Right lung (tissue), 10 donors: ENCODE measurements at places on chromosomes 6 and 20.

- DNase-seq, result no peak
Observed at GRCh38 chr20:47156301-47157137, 200.0 kb downstream of the ZMYND8 start.

- DNase-seq, result no peak
Observed at GRCh38 chr6:7425808-7426190, 36.2 kb downstream of the RIOK1 start.

DNA sequence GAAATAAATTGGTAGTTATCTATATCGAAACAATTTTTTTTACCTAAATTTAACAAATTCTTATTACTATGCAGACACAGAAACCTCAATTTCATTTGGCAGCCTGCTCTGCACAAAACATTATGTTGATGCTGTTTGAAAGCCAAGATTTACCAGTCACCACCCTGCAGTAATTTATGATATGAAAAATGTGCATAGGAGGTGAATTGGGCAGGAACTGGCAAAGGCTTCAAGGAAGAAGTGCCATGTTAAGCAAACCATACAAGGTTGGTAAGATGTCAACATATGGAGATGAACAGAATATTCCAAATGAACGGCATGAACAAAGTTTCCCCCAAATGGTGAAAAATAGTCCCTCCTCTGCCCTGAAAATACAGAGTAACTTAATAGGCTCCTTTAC is 54.2 kb upstream of the TAB2 start:
- DNase-seq, result no peak

GRCh38 chr6:4603856-4604369 is 172.3 kb upstream of the CDYL start:
- DNase-seq, result no peak

GRCh38 chr20:20204256-20204655 is 151.9 kb downstream of the CFAP61 start:
- DNase-seq, result no peak

- DNase-seq, result no peak
Observed at GRCh38 chr6:13527671-13528056, 40.3 kb upstream of the GFOD1 start.

- DNase-seq, result no peak
Observed at GRCh38 chr6:104381907-104382306, 477.8 kb downstream of the HACE1 start.

GRCh38 chr6:162294029-162294428 is 433.5 kb downstream of the PRKN start:
- peak; percentile 45 for DNase-seq

DNA sequence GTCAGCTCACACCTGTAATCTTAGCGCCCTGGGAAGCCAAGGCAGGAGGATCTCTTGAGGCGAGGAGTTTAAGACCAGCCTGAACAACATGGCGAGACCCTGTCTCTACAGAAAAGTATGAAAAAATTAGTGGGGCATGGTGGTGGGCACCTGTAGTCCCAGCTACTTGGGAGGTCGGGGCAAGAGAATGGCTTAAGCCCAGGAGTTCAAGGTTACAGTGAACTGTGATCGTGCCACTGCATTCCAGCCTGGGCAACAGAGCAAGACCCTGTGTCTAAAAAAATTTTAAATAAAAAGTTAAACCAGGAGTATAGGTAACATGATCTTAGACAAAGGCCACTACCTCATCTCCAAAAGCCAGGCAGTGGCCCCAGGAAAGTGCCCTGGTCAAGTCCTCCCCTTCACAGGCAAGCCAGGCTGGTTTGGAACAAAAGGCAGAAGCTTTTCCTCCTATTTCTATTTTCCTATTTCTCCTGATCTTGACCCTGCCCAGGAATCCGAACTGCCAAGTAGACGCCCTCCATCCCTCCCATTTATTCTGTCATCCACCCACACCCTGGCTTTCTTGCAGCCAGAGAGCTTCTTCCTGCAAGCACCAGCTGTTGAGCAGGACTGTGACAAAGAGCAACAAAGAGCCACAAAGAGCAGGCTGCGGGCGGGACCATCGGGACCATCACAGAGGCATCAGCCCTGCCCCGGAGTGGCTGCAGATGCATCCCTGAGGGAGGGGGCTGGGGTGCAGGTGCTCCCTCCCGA is 149.9 kb upstream of the AFDN start:
- DNase-seq, result no peak

GRCh38 chr20:22690616-22691179 is 106.3 kb upstream of the FOXA2 start:
- DNase-seq, result no peak

- no peak for DNase-seq
Observed at GRCh38 chr6:33668914-33669313, 42.6 kb downstream of the UQCC2 start.

- DNase-seq, result no peak
Observed at GRCh38 chr20:57450419-57450818, 59.2 kb downstream of the RBM38 start.

- DNase-seq, result no peak
Observed at GRCh38 chr6:98343004-98343403, 491.4 kb upstream of the POU3F2 start.

DNA sequence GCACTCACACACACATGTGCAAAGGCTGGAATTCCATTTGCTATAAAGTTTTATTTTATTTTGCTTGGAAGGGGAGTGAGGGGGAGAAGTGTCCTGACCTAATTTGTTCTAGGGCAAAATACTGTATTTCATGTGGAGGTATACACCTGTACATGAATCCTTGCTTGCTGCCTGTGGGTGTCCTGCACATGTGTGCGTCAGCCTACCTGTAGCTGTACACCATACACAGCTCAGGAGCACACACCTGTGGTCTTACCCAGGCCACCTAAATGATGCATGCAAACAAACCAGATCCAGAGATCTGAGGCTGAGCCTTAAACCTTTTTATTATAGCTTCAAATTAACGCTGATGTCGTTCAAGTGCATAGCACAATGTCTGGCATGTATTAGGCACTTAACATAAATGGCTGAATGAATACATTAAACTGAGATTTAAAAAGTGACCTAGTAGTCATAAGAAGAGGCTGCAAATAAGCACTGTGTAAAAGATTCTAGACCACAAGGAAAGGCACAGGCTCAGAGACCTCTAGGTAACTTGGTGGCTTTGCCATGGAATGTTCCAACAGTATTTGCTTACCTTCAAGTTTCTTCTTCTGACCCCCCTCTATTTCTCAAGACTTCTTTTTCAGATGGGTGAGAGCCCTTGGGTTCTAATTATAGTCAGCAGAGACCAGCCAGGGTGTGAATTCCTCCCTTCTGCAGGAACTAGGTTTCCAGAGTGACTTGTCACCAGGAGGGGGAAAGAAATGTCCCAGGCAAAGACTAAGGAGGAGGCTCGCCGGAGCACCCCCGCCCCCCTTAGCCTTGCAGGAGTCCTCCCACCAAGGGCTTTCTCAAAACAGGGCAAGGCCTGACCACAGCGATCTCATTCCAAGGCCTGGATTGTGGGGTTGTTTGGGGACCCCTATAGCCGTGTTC is 13.4 kb downstream of the FOXC1 start:
- no peak for DNase-seq

DNA sequence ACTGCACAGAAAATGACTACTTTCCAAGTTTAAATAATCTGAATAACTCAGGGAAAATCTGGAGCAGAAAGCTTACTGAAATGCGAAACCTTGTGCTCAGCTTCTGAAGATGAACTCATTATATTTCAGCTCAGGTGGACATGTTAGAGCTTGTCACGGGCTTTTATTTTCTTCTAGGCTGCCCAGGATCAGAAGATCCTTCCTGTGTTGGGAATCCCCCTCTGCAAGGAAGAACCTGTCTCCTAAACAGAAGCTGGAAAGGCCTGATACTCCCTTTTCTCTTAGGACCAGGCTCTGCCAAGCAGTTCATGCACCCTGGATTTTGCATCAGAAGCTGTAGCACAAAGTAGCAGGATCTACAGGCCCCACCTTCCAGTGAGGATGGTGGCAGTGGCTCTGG is 5.1 kb upstream of the SLC2A12 start:
- DNase-seq, result no peak

GRCh38 chr20:63782051-63782471 is 42.5 kb downstream of the SLC2A4RG start:
- DNase-seq, result no peak

DNA sequence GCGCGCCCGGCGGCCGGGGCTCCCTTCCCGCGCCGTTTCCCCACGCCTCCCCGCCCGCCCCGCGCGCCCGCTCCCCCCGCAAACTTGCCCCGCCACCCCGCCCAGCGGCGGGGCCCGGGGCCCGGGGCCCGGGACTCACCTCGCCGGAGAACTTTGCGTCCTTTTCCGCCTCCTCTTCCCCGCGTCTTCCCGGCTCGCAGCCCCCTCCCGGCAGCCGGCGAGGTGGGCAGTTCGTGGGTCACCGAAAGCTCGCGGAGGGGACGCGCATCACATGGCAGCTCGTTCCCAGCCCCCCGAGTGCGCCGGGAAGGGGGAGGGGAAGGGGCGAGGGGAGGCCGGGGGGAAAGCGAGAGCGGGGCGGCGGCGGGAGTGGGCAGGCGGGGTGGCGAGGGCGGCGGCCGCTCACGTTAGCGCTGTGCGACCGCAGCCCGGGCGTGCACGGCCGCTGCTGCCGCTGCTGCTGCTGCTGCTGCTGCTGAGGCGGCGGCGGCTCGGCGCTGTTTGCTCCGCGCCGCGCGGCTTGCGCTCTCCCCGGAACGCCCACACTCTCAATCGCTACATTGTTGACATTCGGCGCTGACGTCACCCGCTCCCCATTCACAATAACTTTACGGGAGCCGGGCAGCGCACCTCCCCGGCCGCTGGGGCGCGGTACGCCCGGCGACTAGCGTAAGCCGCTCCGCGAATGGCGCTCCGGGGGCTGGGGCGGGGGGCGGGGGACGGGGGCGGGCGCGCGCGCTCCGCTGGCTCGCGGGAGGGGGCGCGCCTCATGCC is at the start of gene BACH2:
Gene BACH2, minus strand, starts transcription at position 503 of the 774 bp plus-strand sequence. CDS start 287,999 bp downstream, outside the sequence.
- DNase-seq, result peak; percentile 92

DNA sequence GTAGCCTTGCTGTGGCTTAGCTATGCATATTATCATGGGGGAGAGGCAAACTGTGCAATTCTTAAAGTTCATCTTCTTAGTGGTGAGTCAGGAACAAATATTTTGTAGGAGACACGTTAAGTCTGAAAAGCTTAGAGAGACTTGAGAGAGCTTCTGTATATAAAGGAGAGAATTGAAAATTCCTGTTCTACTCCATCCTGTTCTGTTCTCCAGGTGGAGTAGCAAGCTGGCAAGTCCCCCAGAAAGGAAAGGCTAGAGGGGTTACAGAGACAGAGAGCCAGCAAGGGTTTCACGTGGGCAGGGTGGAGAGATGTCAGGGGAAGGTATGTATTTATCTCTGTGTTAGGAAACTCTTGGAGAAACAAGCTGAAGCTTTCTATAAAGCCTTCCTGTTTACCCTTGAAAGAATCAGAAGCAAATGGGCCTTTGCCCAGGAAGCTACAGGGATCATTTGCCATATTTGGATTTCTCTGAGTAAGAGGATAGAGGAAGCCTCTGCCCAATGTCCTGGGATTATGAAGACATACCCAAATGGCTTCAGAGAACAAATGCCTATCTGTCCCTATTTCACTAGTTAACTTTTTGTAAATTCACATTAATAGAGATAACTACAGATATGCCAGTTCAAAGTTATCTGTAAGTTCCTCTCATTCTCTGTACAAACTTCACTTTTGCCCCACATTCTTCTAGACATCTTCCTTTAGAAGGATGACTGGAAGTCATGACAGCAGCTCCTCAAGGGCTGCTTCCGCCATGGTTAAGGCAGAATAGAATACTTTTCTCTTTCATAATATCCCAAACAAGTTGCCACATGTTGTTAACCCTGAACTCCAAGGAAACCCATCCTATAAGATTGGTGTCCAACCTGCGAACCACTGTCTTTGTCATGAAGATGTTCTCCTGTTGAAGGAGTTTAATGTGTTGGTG is 126.7 kb upstream of the NEDD9 start:
- no peak for DNase-seq

DNA sequence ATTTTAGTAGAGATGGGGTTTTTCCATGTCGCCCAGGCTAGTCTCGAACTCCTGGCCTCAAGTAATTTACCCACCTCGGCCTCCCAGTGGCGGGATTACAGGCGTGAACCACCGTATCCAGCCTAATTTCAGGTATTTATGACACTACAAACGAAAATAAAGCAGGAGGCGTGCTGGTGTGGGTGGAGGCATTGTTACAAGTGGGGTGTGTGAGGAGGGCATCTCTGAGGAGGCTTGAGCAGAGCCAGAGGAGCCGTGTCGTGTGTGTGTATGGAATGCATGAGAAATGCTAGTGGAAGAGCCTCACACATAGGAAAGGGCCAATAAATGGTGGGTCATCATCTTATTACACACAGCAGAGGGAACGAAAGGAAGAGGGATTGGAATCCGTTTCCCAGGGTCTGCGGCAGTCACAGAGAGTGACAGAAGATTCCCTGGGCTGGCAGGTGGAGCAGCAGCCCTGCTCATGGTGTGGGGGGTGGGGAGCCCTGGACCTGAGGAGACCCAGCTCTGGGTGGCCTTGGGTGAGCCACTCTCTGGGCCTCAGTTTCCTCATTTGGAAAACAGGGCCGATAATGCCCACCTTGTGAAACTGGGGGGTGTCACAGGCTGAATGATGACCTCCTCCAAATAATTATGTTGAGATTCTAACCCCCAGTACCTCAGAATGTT is 17.2 kb upstream of the PEDS1 start:
- no peak for DNase-seq

DNA sequence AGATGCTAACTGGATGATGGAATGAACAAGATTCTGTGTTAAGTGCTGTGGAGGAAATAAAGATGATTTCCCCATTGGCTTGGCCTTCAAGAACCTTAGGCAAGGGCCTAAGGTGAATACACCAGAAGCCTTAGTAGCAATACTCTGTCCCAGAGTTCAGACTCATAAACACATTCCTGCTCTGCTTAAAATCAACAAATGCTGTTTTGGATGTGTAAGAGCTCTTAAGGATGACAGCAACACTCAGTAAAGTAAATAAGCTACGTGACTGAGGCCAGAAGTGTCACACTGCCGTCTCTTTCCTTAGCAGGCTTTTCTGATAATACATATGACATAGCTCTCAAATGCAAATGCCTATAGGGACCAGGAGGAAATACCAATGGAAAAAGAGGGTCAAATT is 90.6 kb downstream of the EYA2 start:
- DNase-seq, result no peak

DNA sequence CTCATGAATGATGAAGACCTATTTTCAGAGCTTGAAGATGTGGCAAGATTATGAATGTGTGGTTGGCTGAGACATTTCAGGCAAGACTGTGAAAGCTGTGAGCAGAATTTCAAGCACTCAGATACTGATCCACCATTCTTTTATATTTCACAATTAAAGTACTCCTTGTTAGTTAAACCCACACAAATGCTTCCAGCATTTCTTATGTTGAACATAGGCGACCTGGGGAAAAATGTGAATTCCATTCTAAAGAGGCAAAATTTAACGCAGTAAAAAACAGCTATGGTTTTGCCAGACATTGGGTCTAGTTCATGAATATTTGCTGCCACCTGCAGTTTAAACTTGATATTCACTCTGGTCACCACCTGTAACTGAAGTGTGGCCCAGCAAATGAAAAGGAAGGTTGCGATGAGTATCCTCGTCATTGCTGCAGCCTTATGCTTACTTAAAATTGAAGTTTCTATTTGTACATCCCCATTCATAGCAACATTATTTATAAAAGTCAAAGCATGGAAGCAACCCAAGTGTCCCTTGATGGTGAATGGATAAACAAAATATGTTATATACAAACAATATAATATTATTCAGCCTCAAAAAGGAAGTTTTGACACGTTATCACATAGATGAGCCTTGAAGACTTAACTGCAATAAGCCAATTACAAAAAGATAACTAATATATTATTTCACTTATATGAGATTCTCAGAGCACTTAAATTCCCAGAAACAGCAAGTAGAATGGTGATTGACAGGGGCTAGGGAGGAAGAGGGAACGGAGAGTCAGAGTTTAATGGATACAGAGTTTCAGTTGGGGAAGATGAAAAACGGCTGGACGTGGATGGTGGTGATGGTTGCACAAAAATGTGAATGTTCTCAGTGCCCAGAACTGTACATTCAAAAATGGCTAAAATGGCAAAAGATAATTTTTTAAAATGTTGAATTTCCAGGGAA is 32.4 kb upstream of the FAM184A start:
- peak; percentile 49 for DNase-seq
